Retinal pigment epithelial cell (primary cell): ENCODE measurements at places on chromosomes 13 and 19.
A peak's percentile ranks its signal among the peaks of the same experiment; 100 is the strongest.

DNA sequence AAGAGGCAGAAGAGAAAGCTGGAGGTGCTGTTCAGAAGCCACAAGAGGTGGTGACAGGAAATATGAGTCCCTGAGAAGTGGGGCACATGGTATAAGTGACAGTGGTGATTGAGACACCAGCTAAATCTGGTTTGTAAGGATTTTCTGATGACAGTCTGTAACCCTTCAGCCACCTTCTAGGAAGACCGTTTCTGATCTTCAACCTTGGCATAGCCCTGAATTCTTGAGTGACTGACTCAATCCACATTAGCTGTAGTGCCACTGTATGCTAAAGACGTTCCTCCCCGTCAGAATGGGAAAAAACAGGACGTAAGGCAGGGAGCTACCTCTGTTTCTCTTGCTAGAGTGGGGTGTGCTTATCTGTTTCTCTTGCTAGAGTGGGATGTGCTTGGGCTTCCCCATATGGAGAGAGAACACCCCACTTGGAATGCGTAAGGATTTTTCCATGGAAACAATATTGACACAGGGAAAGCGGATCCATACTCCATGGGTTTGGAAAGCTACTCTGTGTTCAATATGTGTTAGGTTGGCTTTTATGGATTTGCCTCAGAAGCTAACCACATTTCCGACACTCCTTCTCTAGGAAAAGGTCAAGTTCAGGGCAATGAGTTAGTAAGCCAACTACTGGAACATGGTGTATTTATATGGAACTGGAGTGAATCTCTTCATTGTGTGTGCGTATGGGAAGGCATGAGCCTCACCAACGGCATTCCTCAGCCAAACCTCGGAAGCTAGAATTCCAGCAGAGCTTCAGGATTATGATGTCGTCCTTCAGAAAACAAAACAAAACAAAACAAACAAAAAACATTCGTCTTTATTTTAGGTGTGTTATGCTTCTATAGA is 948.8 kb upstream of the SLC10A2 start:
- peak; percentile 87 for DNase-seq

- DNase-seq, result no peak
These were observed 6.5 kb upstream of the MIA start for GRCh38 chr19:40768869-40769268.

DNA sequence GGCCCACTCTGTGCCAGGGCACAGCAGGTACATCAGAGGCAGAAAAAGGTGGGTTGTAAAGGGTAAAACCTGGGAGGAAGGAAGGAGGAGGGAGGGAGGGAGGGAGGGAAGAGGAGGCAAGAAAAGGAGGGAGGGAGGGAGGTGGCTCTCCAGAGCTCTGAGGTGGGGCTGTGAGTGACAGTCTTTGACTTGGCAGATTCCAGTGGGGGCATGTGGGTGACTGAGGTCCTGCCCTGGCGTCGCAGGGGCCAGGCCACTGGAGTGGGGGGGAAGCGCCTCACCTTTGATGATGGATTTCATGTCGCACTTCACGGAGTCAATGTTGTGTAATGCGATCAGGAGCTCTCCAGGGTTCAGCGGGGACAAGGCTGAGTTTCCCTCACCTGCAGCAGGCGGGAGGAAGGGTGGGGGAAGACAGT is 6.0 kb upstream of the RSPH6A start:
- no peak for DNase-seq

DNA sequence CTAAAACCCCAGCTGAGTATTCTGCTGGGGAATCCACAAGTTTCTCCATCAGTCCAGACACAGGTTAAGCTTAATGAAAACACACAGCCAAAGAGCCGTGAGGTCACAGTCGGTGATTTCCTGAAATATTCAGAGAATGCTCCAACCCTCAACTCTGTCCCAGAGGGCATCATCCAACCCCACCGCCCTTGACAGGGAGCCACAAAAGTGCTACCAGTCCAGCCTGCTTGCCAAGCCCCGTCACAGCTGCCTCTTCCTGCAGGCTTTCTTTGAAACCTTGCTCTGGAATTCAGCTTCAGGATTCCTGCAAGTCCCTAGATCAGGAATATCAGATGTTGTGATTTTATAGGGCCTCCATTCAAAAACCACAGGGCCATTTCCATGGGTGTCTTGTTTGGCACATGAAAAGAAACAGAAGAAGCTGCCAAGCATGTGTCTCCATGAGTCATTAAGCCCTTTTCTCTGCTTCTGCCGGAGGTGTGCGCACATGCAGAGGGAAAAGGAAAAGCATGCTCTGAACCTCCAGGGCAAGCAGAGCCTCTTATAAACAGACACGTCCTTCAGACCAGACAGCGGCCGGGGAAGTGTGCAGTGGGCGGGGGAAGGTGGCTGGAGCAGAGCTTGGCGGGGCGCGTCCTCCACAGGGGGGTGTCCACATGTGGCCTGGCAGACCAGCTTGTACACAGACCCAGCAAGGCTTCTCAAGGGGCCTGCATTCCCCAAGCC is 164.7 kb downstream of the KATNAL1 start:
- DNase-seq, result peak; percentile 78

- no peak for DNase-seq
These were observed 174.6 kb downstream of the COL4A1 start for GRCh38 chr13:110132225-110132982.

GRCh38 chr19:16266586-16266942 is 58.1 kb upstream of the KLF2 start:
- no peak for DNase-seq

DNA sequence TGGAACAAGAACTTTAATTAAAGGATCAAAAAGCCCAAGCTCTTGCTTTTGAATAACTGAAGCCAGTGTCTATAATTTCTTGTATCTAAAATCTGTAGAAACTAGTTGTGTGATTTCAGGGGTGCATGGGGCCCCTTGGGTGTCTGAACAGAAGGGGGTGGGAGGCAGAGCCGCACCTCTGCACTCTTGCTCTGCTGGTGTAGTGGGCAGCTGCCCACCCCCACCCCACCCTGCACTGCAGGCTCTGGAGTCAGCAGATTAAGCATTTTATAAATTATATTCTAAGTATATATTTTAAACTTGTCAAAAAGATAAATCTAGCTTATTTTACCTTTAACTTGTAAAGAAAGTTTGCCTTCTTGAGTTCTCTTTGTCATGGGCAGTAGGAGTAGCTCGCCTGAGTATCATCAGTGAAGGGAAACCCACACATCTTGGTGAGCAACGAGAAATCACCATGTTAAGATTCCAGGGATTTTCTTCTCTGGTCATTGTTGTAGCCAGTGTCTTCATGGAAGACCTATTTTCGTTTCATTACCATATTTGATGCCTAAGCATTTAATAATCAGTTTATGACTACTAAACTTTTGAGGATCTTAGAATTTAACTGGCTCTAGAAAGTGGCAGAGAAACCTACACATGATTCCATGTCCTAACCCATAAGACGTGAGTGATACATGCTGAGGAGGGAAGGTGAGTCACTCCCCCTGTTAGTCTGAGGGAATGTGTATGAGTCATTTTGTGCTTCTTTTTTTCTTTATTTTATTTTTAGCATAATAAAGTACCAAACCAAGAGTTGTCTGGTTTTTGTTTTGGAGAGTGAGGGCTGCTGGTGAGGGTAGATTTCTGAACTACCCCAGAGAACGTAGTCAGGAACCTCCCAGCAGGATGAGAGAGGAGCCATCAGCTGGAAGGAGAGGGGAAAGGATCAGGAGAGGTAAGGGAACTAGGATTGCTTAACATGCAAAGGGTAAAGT is 7.7 kb downstream of the UBE2L5 start:
- peak; percentile 73 for DNase-seq

DNA sequence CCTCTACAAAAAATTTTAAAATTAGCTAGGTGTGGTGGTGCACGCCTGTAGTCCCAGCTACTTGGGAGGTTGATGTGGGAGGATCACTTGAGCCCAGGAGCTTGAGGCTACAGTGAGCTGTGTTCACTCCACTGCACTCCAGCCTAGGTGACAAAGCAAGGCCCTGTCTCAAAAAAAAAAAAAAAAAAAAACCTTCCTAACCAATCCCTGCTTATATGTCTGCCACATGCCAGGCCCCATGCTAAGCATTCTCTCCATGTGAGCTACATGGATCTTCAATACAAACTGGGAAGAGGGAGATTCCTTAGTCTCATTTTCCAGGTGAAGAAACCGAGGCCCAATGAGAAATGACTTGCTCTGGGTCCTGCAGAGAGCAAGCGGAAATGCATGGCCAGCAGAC is 2.3 kb upstream of the OVOL3 start:
- no peak for DNase-seq

GRCh38 chr19:13902993-13903555 is 2.8 kb downstream of the BRME1 start:
- DNase-seq, result no peak

- no peak for DNase-seq
These were observed 117.3 kb downstream of the POSTN start for GRCh38 chr13:37481011-37481884.

DNA sequence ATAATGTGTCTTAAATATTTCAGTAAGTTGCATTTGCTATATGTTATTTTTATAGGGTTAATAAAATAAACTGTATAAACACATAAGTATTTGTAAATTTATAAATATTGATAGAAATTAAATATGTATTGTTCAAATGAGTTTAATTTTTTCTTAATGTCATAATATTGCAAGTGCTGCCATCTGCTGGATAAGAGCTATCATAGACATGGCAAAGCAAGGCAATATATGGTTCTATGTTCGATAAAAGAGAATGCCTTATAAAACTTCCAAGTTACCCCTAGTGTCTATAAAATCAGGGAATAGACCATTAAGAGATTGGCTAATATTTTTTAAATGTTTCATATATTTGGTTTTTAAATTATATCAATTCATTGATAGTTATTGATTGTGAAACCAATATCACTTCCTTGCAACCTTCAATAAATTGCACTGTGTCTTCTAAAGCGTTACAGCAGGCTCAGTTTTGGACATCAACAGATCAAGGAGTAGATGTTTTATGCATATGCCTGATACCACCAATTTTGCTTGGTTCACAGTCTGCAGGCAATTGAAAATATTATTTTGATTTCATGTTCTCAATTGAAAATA is 29.0 kb upstream of the SLITRK6 start:
- DNase-seq, result no peak

DNA sequence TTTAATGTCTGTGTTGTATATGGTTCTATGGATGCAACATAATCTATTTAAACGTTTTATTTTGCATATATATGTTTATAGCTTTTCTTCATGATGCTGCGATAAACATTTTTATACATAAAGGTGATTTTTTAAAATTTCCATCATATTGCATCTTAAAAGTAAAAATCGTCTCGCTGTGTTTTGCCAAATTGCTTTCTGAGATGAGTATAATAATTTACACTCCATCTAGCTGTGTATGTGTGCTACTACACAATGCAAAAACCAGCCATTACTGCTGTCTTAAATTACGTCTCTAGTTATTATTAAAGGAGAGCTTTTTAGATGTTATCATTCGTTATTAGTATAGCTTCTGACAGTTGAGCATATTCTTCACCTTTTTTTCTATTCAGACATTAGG is 37.2 kb downstream of the METTL21C start:
- DNase-seq, result no peak

GRCh38 chr19:5937550-5937949 is 23.5 kb downstream of the CAPS start:
- no peak for DNase-seq

- no peak for DNase-seq
These were observed 3.1 kb downstream of the AKAP11 start for GRCh38 chr13:42275098-42275471.

DNA sequence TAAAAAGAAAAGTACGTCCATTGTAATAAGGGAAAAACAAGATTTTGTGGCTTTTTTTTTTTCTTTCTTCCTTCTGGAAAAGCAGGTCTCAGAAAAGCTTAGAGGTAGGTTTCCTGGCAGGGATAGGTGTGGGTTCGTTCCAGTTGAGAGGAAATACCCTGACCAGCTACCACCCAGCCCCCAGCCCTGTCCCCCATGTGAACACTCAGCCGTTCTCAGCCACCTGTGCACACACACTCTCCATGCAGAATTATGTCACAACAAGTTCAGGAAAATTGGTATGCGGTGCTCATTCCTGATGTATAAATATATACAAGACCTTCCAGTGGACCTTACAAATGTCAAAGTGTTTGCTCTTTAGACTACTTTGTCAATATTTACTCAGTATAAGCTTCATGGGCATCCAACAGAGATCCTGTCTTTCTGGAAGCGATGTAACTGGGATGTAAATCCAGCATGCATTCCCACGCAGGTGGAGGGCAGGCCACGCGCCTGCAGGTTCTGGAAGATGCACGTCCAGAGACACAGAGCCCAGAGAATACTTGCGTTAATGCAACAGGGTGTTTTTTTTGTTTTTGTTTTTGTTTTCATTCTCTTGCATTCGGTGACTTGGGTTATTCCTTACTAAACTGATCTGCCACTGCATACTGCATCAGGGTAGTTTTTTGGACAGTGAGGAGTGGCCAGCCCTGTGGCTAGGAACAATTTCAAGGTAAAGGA is 68.8 kb downstream of the TSHZ3 start:
- DNase-seq, result no peak

- no peak for DNase-seq
These were observed 86.2 kb downstream of the IRS2 start for GRCh38 chr13:109700176-109700575.

DNA sequence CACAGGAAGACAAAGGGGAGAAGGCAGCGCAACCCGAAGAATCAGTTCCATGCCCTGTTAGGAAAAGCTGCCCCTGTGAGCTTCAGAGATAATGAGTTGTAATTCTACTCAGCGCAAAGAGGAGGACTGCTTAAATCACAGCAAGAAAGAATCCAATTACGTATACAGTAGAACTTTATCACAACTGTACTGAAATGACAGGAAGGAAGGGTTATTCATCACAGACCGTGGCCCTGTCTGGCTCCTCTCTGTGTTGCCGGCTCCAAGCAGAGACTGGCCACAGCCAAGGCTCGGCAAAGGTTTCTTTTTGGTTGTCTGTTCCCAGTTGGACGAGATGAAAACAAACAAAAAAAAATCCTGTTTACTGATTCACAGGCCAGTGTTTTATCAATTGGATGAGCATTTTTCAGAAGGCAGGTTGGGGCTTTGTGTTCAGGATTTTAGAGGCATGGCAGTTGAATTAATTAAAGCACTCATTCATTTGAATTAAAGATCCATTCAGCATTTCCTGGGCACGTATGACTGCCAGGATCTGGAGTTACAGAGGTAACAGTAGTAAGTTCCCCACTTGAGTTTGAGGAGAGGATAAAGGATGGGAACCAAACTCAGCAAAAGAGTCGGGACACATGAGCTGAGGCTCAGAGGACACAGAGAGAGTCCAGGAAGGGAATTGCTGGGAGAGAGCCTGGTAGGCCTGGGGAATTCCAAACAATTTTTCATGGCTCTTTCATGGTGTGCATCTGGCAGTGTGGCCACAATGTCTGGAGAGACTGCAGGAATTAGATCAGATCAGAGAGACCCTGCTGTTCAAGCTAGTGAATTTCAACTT is 341.0 kb downstream of the DNAJC15 start:
- DNase-seq, result no peak

DNA sequence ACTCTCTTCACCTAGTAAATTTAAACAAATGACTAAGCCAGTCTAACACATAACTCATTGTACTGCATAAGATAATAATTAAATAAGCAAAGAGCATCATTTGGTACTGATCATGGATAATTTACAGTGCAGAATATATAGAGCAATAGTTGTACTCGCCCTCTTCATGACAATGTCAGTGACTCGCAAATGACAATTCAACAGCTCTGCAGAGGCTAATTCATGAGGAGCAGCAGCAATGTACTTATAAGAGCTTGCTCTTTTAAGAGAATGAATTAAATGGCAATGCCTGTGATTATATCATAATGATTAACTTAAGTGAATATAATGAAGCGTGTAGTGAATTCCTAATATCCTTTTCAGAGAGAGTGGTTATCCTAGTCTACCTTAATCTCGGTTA is 284.5 kb upstream of the PCDH20 start:
- DNase-seq, result no peak

GRCh38 chr13:33992881-33993336 is 175.0 kb downstream of the RFC3 start:
- DNase-seq, result no peak
